ENCODE measurements at places on chromosomes 16 and 17.
A peak's percentile ranks its signal among the peaks of the same experiment; 100 is the strongest.

GRCh38 chr17:81090361-81091136, 55.6 kb downstream of the BAIAP2 start:
- DNase-seq, result no peak

DNA sequence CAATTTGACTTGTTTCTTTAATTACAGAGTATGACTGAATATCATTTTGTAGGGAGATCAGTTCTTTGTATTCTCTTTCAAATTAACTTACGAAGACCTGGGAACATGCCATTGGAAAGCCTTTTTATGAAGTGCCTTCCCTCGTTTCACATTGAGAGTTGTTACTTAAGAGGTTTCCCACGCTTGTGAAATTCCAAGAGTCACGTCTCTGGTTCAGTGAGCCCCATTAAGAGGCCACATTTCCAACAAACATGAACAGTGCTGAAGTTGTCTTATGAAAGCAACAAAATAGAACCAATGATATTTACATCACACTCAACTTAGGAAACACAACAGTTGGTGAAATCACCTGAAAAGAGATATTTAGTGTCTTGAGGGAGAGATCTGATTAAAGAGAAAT, 334.1 kb downstream of the TOX3 start:
- no peak for DNase-seq

- no peak for DNase-seq
Observed at GRCh38 chr17:78114831-78115723, 13.5 kb downstream of the TMC6 start.

DNA sequence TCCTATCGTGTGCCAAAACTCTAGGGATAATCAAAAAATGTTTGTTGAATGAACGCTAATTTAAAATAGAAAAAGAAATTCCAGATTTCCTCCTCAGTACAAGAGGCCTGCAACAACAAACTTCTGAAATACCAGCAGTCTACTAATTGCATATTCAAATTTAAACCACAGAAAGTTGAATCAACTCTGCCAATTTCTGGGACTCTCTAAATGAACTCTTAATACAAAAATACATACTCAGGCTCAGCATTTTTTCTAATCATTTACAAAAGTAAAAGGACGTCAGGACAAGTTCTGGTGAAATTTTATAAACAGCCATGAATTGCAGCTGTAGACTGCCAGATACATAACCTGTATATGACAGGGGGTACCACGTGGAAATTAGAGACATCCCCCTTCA, 49.0 kb downstream of the KANSL1 start:
- DNase-seq, result no peak

DNA sequence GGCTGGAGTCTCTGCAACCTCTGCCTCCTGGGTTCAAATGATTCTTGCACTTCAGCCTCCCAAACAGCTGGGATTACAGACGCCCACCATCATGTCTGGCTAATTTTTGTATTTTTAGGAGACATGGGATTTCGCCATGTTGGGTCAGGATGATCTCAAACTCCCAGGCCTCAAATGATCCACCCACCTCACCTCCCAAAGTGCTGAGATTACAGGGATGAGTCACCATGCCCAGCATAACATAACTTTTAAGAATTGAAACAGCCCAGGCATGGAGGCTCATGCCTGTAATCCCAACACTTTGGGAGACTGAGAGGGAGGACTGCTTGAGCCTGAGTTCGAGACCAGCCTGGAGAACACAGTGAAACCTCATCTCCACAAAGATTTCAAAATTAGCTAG, 2.5 kb downstream of the RSL1D1 start:
- DNase-seq, result no peak

DNA sequence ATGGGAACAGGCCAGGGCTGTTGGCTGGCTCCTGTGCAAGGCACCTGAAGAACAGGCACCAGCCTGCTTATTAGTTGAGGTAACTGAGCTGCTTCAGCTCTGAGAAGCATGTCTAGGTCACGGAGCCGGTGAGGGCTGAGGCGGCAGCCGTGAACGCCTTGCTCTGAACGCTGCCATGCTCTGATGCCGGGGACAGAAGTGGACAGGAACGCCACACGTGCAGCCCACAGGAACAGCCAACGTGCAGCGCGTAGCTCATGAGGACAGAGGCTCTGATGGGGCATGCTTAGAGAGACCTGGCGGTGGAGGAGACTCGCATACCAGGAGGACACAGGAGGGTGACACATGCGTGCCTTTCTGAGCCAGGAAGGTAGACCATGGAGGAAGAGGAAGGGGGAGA, 25.6 kb downstream of the USP22 start:
- DNase-seq, result no peak

DNA sequence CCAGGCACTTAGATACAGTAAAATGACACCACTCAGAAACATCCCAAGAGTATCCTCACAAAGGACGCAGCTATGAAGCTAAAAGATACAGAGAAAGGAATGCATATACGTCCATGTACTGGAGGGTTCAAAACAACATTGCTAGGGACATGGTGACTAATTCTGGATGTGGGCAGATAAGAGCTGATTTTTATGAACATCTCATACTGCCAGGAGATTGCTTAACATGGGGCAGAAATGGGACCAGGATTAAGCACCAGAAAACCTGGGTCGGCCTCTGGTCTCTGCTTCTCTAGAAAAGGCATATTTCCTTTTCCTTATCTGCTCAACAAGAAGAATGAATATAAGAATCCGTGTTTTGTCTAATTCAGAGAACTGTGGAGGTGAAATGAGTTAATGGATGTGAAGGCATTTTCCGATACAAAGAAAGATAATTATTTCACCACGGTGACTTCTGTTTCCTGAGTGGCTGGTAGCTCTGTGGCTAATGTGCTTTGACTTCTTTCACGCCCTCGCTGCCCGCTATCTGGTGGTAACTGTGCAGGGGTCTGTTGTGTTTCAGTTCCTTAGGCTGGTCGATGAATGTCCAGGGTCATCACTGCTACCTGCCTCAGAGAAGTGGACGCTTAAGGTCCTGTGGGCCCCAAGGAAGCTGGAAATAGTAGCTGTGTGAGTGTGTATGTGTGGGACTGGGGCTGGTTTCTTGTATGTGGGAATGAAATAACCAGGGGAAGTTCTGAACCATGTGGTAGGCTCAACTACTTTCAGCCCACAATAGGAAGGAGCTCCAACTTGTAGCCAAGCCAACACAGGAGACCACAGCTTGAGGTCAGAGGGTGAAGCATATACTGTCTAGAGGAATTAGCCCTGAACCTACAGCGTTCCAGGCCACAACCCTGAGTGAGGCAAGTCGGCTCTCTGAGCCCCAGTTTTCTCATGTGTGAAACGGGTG, 15.8 kb upstream of the CCL5 start:
- no peak for DNase-seq

DNA sequence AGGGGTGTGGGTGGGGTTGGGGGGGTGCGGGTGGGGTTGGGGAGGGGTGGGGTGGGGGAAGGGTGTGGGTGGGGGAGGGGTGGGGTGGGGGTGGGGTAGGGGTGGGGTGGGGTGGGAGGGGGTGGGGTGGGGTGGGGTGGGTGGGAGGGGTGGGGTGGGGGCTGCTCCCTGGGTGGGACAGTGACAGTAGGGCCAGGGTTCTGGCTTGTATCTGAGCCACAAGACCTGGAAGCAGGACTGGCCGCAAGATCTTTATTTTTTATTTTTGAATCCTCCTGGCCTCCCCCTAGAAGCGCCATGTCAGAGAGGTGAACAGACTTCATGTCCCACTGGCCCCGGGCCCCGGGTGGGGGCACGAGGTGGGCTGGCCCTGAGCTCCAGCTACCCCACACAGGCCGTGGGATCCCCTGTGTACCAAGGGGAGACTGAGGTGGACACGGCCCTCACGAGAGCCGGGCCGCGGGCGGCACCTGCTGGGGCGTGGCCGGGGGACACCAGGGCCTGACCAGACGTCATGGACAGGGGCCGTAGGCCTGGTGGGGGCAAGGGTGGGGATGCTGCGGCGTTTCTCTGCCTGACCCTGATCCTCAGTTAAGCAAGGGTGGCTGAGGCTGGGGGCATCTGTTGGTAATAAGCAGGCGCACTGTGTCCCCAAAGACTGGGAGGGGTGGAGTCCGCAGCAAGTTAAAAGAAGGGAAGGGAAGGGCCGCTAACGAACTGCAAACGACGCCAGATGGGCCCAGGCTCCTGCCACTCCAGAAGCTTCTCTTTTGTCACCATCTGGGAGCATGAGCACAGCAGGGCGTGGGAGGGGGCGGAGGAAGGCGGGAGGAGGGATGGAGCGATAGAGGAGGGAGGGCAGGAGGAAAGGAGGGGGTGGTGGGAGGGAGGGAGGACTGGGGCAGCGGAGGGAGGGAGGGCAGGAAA, 22.3 kb upstream of the PABPN1L start:
- no peak for DNase-seq

DNA sequence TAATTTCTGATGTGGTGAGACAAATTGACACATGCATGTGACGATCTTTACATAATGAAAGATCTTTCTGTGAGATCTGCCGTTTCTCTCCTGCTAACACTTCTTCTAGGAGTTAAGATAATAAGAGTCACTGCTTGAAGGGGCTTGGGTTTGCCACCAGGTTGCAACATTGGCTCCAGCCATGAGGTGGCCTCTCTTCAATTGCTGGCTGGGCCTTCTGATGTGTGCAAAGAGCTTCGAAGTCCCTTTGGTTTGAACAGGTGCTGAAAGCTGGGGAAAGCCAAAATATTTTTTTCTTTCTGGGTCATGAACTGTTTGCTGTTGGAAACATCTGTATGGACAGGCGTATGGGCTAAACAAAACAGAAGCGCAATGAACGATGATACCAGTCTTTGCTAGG, 204.1 kb upstream of the SALL1 start:
- no peak for DNase-seq

- DNase-seq, result no peak
Observed at GRCh38 chr16:16050106-16050505, 100.7 kb downstream of the ABCC1 start.

GRCh38 chr16:1707193-1707790, 1.3 kb downstream of the MAPK8IP3 start:
- DNase-seq, result no peak

DNA sequence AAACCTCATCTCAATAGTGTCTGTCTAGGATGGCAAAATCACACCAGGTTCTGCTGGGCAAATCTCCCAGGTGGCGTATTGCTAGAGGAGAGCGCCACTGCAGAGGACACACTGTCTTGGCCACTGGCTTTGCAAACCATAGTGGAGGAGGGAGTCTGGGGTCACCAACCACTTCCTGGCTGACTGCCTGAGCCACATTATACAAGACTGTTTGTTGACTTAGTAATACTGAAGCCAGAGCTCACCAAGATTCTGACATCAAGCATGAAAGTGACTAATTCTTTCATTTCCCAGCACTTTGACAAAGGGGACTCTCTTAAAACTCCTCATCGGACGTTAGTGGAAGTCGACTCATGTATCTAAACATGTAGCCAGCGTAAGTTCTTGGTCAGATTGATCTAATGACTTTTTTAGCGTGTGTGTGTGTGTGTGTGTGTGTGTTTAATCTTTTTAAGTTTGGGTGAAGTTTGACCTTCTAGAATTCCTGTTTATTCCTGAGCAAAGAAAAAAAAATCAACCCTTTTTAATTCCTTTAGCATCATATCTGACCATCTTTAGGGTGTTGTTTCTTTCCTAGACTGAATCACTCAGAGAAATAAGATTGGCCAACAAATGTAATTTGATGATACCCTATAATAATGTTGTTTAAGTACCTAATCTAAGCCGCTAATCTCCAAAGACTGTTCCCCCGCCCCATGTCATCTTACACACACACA, 13.7 kb downstream of the PITPNC1 start:
- peak; percentile 5 for DNase-seq

DNA sequence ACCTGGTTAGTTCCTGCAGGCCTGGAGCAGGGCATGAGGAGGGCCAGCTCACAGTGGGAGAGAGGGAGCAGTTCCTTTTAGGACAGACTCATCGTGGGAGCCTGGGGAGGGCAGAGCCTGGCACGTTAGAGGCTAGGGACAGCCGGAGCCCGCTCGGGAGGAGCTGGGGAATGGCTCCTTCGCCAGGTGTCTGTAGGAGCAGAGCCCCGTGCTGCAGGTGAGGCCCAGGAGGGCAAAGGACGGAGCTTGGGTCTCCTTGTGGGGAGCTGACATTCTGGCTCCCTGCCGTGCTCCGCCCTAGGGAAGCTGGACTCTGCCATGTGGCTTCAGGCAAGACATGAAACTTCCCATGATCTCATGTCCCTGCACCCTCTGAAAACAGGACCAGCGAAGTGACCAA, 18.7 kb upstream of the MTSS2 start:
- DNase-seq, result no peak

DNA sequence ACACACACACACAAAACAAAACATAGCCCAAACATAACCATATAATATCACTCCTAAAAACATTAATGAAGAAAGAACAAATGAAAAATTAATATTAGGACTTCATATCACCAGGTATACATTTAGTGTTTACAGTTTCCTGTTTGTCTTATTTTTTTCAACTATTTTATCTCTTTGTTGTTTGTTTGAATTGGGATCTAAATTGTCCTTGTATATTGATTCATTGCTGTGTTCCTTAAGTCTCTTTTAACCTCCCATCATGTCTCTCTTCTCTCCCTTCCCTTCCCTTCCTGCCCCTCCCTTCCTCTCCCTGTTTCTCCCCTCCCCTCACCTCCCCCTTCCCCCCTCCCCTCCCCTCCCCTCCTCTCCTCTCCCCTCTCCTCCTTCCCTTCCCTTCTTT, 23.8 kb upstream of the CBLN1 start:
- DNase-seq, result no peak

DNA sequence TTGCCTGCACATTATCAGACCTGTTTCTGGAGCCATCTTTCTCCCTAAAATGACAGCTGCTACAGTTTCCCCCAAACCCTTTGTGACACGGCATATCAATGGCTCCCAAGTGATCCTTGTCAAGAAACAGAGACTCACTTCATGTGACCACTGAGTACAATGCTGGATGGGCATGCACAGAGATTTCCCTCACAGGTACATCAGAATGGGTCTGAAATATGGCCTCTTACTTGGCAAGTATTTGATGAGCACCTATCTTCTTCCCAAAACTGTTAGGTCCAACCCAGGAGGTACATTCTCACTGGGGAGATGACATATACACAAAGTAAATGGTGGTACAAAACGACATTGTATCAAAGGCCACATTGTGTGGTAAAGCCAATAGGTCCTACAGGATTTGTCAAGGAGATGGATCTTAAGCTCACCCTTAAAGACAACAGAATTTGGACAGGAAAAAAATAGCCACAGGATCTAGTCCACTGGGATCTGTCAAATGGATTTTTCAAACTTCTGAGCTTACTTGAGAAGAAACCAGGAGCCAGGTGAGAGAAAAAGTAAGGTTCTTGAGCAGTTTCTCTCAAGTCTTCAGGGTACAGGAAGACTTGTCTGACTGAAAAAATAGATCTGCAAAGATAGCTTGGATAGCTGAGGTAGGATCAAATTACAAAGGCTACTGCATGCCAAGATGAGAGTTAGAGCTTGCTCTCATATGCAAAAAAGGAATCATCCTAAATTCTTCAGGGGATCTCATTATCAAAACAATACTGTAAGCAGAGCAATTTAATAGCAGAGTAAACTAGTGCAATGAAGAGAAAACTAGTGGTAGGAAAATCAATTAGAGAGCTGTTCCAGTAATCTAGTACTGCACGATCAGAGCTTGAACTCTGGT, 28.8 kb downstream of the RNF43 start:
- no peak for DNase-seq

GRCh38 chr16:22360963-22361659, 13.3 kb downstream of the CDR2 start:
- DNase-seq, result no peak

All from NCI-H748 treated with DMSO at 0.1 percent for 48 hours (cell line).